ENCODE measurements at places on chromosomes 6 and 20.

GRCh38 chr6:151063842-151064647, 175.7 kb upstream of the AKAP12 start:
- no peak for DNase-seq

GRCh38 chr6:78770765-78771164, 96.6 kb upstream of the IRAK1BP1 start:
- no peak for DNase-seq

DNA sequence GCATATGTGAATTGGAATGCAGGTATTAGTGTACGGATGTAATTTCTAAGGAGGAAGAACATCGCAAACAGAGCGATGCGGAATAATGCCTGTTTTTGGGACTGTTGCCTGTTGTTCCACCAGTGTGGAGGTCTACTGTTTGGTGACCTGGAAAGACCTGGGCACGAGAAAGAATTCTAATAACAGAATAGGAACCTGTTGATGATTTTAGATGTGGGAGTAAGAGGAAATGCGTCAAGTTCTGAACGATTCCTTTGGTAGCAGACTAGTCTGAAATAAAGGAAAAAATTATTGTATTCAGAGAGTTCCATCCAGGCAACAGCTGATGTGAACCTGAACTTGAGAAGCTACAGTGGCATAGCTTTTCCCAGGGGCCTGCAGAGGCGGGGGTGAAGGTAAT, 192.1 kb downstream of the DTNBP1 start:
- no peak for DNase-seq

- DNase-seq, result no peak
These were observed 73.9 kb upstream of the TGM3 start for GRCh38 chr20:2221921-2222320.

GRCh38 chr6:82408952-82409431, 45.4 kb downstream of the TPBG start:
- no peak for DNase-seq

GRCh38 chr20:53565254-53565653, 28.4 kb downstream of the ZNF217 start:
- DNase-seq, result no peak

DNA sequence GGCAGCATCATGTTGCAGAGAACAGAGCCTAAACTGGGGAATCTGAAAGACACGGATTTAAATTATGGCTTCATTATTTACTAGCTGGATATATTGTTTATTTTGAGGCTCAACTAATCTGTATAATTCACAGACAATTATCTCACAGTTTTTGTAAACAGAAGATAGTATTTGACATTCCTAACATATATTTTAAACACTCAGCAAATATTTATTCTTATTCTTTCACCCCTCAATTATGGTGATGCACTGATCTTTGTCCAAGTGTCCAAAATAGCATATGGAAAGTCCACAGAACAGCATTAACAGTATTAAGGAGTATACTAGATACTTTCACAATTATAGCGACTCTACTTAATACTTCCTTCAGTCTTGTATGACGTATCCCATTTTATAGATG, 257.0 kb downstream of the ADGRG6 start:
- no peak for DNase-seq

GRCh38 chr20:38196592-38196991, 31.5 kb upstream of the TGM2 start:
- DNase-seq, result no peak

GRCh38 chr6:43202451-43202850, 20.5 kb downstream of the CUL9 start:
- DNase-seq, result no peak

- DNase-seq, result no peak
These were observed 16.9 kb upstream of the SRSF3 start for GRCh38 chr6:36577301-36577700.

GRCh38 chr20:52787216-52787615, 184.9 kb upstream of the TSHZ2 start:
- DNase-seq, result no peak

DNA sequence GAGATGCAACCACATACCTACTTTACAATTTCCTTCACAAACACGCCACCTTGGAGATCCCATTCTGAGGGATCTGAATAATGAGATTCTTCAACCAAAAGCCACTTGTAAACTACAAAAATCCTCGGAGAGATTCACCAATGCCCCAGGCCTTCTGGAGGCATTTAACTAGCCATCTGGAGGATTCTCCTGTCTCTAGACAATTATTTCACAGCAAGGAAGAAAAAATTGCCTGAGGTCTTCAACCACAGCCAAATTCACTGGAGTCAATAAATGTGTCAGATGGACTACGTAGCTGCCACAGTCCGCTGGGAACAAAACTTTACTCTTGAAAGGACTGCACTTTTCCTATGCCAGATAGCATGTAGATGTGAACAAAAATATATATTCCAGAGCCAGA, 19.0 kb upstream of the DCDC2 start:
- DNase-seq, result no peak

GRCh38 chr6:111628142-111628850, 22.6 kb upstream of the TRAF3IP2 start:
- no peak for DNase-seq

- no peak for DNase-seq
These were observed 26.2 kb upstream of the NOL4L start for GRCh38 chr20:32611286-32611685.

- DNase-seq, result no peak
These were observed 64.7 kb downstream of the SASH1 start for GRCh38 chr6:148407372-148407771.

DNA sequence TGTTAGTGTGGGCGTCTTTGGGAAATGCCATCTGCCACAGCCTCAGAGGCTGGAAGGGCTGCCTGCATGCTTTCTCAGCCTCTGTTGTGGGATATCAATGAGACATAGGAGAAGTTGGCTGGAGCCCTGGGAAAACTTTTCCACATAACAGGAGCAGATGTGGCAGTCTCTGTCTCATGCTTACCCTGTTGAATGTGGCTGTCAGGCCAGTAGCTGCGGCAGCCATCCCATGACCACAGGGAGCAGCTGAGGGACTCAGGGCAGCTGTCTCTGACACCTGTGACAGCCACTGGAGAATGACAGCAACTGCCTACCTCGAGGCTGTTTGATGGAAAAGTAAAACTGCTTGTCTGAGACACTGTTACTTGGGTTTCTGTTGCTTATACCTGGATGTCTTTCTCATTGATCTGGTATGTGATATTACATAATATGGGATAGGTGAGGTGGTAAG, 64.4 kb downstream of the TULP4 start:
- no peak for DNase-seq

GRCh38 chr20:48676795-48677460, 150.9 kb downstream of the PREX1 start:
- DNase-seq, result no peak
